ENCODE measurements at places on chromosomes 7 and 10.

DNA sequence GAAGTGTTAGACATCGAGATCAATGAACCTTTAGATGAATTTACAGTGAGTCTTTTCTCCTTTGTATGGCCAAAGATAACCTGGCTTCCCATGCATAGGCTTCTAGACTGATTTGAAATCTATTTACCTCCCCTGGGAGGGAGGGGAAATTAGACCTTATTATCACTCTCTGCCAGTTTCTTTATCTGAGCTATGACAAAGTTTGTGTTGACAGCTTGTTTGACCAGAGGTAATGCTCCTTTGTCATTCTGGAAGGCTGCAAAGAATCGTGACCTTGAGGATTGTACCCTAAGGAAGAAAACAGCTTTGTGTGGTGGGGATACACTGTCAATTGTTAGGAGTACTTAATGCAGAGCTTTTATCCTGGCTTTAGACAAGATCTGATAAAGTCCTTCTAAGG is 36.4 kb downstream of the RBM33 start:
- DNase-seq = no peak

DNA sequence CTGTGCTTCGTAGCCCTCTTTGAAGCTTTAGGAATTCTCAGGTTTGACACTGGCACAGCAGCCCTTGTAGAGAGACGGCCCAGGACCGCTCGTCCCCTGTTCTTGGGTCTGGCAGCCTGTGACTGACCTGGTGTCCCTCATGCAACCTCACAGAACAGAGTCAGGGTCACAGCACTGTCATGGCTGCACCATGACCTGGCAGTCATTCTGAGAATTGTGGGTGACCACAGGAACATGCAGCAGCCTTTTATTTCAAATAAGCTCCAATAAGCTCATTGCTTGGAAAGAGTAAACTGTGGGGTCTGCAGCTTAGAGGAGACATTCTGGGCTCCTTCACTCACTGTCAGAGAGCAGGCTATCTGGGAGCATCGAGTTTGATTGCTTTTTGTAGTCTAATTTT is 42.5 kb downstream of the MYO1G start:
- DNase-seq = no peak

DNA sequence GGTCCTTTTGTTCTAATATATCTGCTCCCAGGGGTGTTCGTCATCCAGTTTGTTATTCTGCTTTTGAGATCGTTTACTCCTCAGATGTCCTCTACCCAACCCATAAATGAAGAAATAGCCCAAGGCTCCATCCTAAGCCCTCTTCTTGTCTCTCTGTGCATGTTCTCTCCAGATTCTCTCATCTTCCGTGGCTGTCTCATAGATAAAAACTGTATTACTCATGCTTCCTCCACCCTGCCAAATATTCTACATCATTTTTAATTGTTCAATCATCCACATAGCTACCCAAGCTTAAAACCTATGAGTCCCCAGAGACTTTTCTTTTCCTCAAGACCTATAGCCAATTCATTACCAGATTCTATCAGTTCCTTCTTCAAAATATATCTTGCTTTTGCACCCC is 44.9 kb downstream of the CAV1 start:
- no peak for DNase-seq

DNA sequence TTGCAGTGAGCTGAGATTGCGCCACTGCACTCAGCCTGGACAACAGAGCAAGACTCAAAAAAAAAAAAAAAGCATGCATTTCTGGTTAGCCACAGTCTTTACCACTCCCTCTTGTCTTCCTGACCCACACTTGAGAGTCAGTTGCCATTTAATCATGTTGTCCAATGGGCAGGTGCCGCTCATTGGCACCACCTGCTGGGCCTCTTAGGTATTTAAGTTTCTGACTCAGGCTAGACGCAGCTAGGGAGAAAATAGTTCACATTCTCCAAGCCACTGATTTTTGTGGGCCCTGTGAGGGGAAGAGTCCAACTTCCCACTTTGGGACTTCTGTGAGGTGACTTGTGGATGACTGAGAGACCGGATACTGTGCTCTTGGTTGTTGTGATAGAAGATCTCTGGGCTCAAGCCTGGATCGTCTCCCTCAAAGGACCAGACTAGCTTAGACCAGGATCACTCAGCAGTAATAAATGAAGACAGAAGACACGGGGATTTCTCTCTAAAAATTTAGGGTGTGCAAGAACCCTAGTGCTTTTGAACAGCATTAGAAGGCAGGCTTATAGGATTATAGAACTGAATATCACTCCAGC is 26.8 kb upstream of the SORCS3 start:
- peak; percentile 62 for DNase-seq

DNA sequence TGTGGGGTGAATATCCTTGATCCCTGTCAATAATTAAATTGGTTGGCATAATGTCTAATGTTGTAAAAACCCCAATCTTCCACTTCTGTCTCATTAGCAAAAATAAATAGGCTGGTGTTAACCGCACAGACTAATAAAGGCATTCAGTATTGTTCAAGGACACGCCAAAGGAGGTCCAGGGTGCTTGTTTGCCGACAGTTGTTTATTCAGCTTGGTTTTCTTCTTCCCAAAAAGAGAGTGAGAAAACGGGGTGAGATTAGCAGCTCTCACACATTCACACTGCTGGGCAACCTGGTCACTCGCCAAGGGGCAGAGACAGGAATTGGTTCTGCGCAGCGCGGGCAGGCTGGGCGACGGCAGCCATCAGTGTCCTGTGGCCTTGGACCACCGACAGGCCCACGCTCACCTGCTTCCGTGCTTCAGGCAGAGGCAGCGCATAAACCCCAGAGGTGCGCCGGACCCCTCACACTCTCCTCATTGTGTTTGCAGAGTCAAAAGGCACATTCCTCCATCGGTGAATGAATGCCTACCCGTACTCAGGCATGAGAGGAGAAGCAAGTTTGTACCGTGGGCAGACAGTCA is 26.2 kb upstream of the LMBR1 start:
- no peak for DNase-seq

- DNase-seq = no peak
These were observed 63.1 kb downstream of the IKZF1 start for GRCh38 chr7:50367570-50367969.

- peak; percentile 28 for DNase-seq
These were observed 632.6 kb downstream of the KCNMA1 start for GRCh38 chr10:77004917-77005564.

DNA sequence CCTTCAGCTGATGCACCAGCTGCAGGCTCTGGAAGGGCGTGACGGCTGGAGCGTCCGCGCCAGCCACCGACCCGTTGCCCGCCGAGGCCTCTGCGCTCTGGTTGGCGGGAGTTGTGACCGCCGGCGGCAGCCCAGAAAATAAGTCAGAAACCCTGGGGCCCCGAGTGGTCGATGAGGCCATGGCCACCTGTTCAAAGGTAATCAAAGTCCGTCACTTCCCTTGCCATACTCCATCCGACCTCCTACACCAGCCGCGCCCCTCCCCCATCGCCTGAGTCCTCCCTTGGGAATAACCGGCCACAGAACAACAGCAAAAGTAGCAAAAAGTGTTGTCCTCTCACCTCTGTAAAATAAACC is 406 bp downstream of the PRLHR start:
- no peak for DNase-seq

DNA sequence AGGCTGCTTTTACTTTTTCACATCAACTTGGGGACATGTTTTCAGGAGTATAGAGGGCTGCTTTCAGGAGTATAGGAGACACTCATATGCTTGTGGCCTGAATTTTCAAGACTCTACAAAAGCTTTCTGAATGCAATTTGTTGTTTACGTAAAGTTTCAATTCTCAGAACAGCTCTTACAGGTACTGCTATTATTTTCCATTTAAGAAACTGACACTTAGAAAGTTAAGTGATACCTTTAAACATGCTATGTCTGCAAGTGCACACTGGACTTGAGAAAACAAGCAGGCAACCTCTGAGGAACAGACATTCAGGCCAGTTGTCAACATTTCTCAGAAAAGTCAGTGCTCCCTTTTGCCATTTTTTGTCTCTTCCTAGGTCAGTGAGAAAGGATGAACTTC is 70.0 kb upstream of the PHYHIPL start:
- no peak for DNase-seq

- DNase-seq = no peak
These were observed 11.3 kb downstream of the PLCE1 start for GRCh38 chr10:94005050-94005449.

Measured in NAMALWA (cell line).